ENCODE measurements at places on chromosomes 2 and 18. TPM values are rescaled to one million over a fixed set of nuclear protein-coding genes. Genes with fewer than 3 reads are reported as not detected.

DNA sequence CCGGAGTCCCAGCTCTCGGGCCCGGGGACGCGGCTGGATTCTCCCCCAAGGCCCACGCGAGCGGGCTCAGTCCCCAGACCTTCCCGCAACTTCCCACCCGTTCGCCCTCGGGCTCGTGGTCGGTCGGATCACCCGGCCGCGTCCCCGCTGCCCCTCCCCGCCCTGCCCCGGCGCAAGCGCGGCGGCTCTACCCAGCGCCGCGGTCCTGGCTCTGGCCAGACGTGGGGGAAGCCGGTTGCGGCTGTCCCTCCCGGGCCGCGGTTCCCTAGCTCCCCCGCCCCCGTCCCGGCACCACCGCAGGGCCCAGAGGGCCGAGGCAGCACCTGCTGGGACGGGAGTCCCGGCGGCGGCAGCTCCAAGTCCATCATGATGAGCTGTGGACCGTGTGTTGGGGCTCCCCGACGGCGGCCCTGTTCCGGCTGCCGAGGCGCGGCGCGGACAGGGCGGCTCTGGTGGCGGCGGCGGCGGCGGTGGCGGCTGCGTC is 276 bp downstream of the NFE2L2 start:
- H3K36me3 ChIP-seq, result no peaks in the 10 kb centered on the region
- H3K27me3 ChIP-seq, result no peaks in the 10 kb centered on the region
- no peak for DNase-seq
- peaks cover 39% of the 10 kb centered on the region for H3K4me1 ChIP-seq

- H3K27me3 ChIP-seq, result peaks cover 2% of the 10 kb centered on the region
- no peak overlapping the region for H3K27ac ChIP-seq
- H3K4me3 ChIP-seq, result no peak overlapping the region
- no peaks in the 10 kb centered on the region for H3K36me3 ChIP-seq
Measured at GRCh38 chr2:191618786-191619185, 59.1 kb upstream of the NABP1 start.

- H3K4me3 ChIP-seq, result no peak overlapping the region
- H3K27me3 ChIP-seq, result no peaks in the 10 kb centered on the region
- no peaks in the 10 kb centered on the region for H3K4me1 ChIP-seq
- no peaks in the 10 kb centered on the region for H3K36me3 ChIP-seq
- no peak overlapping the region for H3K27ac ChIP-seq
Measured at GRCh38 chr2:58891828-58892377, 650.8 kb upstream of the FANCL start.

DNA sequence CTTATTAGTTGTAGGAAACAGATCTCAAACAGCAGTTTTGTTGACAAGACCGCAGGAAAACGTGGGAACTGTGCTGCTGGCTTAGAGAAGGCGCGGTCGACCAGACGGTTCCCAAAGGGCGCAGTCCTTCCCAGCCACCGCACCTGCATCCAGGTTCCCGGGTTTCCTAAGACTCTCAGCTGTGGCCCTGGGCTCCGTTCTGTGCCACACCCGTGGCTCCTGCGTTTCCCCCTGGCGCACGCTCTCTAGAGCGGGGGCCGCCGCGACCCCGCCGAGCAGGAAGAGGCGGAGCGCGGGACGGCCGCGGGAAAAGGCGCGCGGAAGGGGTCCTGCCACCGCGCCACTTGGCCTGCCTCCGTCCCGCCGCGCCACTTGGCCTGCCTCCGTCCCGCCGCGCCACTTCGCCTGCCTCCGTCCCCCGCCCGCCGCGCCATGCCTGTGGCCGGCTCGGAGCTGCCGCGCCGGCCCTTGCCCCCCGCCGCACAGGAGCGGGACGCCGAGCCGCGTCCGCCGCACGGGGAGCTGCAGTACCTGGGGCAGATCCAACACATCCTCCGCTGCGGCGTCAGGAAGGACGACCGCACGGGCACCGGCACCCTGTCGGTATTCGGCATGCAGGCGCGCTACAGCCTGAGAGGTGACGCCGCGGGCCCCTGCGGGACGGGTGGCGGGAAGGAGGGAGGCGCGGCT is at the start of gene TYMS:
Gene TYMS, plus strand, starts transcription at position 343 of the 690 bp plus-strand sequence. Its CDS starts 90 bp downstream, at position 433.
- peak; percentile 29 for DNase-seq
- H3K4me1 ChIP-seq, result peaks cover 9% of the 10 kb centered on the region
- H3K27me3 ChIP-seq, result peaks cover 6% of the 10 kb centered on the region

DNA sequence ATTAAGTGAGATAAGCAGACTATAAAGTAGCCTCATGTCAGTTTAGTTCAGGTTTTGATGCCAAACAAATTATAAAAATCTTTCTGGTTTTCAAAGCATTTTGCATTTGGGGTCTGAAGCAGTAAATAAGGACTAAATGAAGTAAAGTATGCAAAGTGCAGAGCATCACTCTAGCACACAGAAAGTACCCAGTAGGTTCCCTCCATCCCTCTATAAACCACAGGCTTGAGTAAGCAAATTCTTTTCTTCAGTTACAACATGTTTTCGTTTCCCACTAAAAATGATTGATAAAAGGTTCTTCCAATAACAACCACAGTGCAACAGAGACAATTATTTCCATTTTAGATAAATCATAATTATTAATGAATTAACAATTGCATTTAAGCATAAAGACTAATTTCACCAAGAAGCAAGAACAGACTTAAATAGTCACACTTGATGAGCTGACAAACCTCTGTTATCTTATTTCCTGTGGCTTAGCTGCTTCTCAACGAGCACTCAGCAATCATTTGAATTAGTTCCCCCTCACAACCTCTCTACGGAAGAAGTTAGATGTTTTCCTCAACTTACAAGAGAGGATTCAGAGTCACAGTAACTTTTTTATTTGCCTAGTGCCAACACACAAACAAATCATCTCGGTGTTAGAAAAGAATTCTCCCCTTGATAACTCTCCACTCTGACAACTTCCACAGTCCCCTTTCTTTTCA is 249.8 kb downstream of the NBAS start:
- H3K27ac ChIP-seq, result no peak overlapping the region
- no peaks in the 10 kb centered on the region for H3K36me3 ChIP-seq
- DNase-seq, result no peak
- H3K4me3 ChIP-seq, result no peak overlapping the region

GRCh38 chr2:181851726-181852125 is 39.8 kb upstream of the ITPRID2 start:
- DNase-seq, result no peak
- no peaks in the 10 kb centered on the region for H3K36me3 ChIP-seq
- no peaks in the 10 kb centered on the region for H3K27me3 ChIP-seq

GRCh38 chr2:217743407-217743806 is 259.4 kb downstream of the TNS1 start:
- no peaks in the 10 kb centered on the region for H3K27me3 ChIP-seq
- H3K36me3 ChIP-seq, result no peaks in the 10 kb centered on the region
- H3K27ac ChIP-seq, result no peak overlapping the region

- H3K27me3 ChIP-seq, result no peaks in the 10 kb centered on the region
- no peaks in the 10 kb centered on the region for H3K4me1 ChIP-seq
- no peak overlapping the region for H3K4me3 ChIP-seq
- no peaks in the 10 kb centered on the region for H3K36me3 ChIP-seq
Measured at GRCh38 chr2:230496891-230497290, 80.9 kb downstream of the SP100 start.

- H3K4me3 ChIP-seq, result no peak overlapping the region
- H3K4me1 ChIP-seq, result no peaks in the 10 kb centered on the region
- no peaks in the 10 kb centered on the region for H3K36me3 ChIP-seq
- DNase-seq, result no peak
- no peaks in the 10 kb centered on the region for H3K27me3 ChIP-seq
Measured at GRCh38 chr18:61764381-61764780, 128.4 kb downstream of the RNF152 start.

DNA sequence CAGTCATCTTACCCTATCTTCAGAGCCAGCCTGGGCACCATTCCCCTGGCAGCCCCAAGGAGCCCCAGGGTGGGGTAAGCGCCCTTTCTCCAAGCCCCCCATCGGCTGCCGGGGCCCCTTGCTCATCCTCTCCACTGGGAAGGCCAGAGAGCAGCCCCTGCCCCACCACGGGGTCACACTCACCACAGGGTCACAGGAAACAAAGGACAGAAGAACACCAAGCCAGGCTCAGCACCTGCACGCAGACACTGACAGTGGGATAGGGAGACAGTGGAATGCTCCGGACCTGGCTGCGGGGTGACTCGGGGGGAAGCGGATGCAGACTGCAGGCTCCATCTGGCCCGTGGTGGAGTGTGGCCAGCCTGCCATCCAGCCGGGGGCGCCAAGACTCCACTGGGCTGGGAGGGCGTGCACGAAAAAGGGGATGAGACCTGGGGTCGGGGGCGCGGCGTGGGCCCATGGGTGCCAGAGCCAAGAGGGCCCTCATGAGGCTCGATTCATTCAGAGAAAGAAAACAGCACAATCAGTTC is 21.1 kb downstream of the HDAC4 start:
- peaks cover 43% of the 10 kb centered on the region for H3K4me1 ChIP-seq
- no peak for DNase-seq
- H3K4me3 ChIP-seq, result no peak overlapping the region
- H3K27me3 ChIP-seq, result no peaks in the 10 kb centered on the region
- no peak overlapping the region for H3K27ac ChIP-seq

DNA sequence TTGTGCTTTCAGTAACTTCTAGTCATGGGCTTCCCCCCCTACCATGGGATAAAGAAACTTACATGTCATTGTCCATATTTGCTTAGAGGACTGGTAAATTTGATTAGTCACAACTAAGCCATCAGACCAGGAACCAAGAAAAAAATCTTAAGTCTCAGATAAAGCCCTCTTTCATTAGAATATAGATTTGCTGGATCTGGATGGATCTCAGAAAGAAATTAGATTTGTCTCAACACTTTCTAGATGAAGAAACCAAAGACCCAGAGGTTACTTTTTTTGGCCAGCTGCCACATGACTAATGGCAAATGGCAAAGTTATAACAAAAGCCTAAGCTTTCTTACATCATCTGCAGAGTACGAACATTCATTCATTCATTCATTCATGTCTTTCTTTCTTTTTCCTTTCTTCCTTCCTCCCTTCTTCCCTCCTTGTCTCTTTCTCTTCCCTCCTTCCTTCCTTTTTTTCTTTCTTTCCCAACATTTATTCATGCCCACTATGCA is 60.2 kb downstream of the CDCA7 start:
- H3K27ac ChIP-seq, result no peak overlapping the region
- peaks cover 4% of the 10 kb centered on the region for H3K4me1 ChIP-seq
- no peaks in the 10 kb centered on the region for H3K36me3 ChIP-seq
- no peak overlapping the region for H3K4me3 ChIP-seq

DNA sequence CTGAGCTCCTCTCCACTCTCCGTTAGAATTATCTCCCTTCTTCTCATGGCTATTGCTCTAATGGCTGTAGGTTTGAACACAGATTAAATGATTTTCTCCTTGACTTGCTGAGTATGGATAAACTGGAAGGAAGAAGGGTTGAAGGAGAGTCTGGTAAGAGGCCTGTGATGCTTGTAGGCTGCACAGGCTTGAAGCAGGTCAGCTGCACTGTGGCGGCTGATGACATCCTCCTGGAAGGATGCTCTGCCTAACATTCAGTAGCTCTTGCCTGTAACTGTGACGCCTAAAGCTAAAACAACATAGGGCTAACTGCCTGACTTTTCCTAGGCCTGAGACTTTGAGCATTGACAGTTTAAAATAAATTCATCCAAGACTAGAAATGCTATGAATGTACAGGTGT is 166.3 kb downstream of the MREG start:
- DNase-seq, result peak; percentile 50
- no peaks in the 10 kb centered on the region for H3K27me3 ChIP-seq
- no peaks in the 10 kb centered on the region for H3K4me1 ChIP-seq
- H3K4me3 ChIP-seq, result no peak overlapping the region
- no peaks in the 10 kb centered on the region for H3K36me3 ChIP-seq

- DNase-seq, result no peak
- H3K4me1 ChIP-seq, result no peaks in the 10 kb centered on the region
- H3K36me3 ChIP-seq, result no peaks in the 10 kb centered on the region
- H3K27ac ChIP-seq, result no peak overlapping the region
- H3K4me3 ChIP-seq, result no peak overlapping the region
Measured at GRCh38 chr18:9734189-9734588, 26.1 kb downstream of the RAB31 start.

DNA sequence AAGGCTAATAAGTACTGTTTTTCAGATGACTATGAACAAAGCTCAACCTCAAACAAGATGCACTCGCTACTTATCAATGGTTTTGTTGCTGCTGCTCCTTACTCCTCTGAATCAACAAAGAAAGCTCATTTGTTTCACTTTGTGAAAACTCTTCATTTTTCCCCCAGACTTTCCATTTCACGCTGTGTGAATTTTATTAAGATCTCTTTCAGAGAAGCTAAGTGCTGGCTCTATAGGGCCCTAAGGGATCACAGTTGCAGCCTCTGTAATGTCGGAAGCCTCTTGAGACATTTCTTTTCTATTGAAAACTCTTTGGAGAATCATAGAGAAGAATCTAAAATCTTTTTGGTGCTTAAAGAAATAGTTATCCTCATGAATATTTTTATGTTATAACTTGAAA is 209.8 kb downstream of the CD226 start:
- H3K4me3 ChIP-seq, result no peak overlapping the region
- H3K27me3 ChIP-seq, result no peaks in the 10 kb centered on the region
- no peaks in the 10 kb centered on the region for H3K4me1 ChIP-seq
- no peaks in the 10 kb centered on the region for H3K36me3 ChIP-seq
- no peak for DNase-seq
- H3K27ac ChIP-seq, result no peak overlapping the region

DNA sequence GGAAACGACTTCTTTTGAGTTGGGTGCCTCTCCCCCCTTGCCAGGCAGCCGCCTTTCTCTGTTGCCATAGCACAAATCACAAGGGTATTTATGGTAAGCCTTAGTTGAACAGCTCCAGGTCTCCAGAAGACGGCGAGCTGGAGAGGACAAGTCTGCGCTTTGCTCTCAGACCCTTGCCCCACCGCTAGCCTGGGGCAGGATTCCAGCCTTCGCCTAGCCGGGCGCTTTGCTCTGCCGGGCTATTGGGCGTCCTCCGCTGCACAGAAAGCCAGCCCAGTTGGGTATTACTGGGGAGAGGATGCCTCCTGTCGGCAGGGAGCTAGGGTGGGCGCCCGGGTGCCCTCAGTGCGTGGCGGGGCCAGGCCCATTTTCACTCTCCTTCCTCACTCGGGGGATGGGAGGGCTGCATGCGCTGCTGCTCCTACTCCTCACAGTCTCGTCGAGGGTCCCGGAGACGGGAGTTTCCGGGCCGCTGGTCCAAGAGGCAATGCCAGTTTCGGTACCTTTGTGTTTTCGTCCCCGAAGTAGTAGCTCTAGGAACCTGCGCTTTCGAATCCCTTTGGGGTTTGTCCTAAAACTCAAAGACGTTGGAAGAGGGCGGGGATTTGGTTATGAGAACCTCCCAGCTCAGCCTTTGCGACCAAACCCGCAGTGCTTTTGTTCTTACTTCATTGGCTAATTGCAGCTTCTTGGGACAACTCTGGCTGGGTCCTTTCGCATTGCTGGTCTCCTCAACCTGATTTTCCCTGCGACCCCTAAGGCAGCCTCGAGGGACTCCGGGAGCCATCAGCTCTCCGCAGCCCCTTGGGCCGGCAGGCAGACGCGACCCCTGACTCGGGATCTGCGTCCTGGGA is 3.6 kb upstream of the DLX2 start:
- peaks cover 92% of the 10 kb centered on the region for H3K27me3 ChIP-seq
- no peak overlapping the region for H3K27ac ChIP-seq
- DNase-seq, result no peak
- no peak overlapping the region for H3K4me3 ChIP-seq
- H3K36me3 ChIP-seq, result no peaks in the 10 kb centered on the region

The PLEKHH2 gene
- total RNA-seq, result 3.2 TPM

The TCF7L1 gene
- 5.4 TPM for total RNA-seq

The RAPGEF4 gene
- total RNA-seq, result 7.1 TPM

The FANCL gene
- 9.4 TPM for total RNA-seq

The SCN7A gene
- total RNA-seq, result 20.9 TPM

The PARD3B gene
- 8.6 TPM for total RNA-seq

The MEP1B gene
- total RNA-seq, result not detected

The TMEM127 gene
- 97.8 TPM for total RNA-seq

The EPB41L3 gene
- total RNA-seq, result 26.8 TPM

The KIAA2012 gene
- not detected for total RNA-seq

Measured in heart left ventricle (tissue), 16 donors.